ENCODE measurements at places on chromosomes 7 and 10.

- DNase-seq = no peak
Observed at GRCh38 chr7:96014617-96015016, 242.3 kb downstream of the DYNC1I1 start.

- DNase-seq = no peak
Observed at GRCh38 chr10:95759233-95759826, 3.4 kb downstream of the ENTPD1 start.

GRCh38 chr10:131790021-131790420 is 110.8 kb upstream of the PPP2R2D start:
- no peak for DNase-seq

DNA sequence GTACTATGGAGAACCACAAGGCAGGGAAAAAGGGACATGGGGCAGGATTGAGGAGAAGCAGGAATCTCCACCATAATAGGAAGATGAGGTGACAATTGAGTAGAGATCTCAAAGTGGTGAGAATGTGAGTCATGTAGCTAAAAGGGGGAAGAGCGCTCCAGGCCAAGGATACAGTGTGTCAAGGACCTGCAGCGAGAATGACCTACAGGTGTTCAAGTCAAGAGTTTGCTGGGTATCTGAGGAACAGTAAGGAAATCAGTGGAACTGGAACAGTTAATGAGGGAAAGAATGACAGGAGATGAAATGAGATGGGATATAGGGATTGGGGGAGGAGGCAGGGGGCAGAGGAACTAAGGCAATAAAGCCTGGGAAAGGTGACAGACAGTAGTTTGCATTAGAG is 33.6 kb downstream of the SFR1 start:
- no peak for DNase-seq

GRCh38 chr7:126702242-126703016 is 550.3 kb downstream of the GRM8 start:
- no peak for DNase-seq

DNA sequence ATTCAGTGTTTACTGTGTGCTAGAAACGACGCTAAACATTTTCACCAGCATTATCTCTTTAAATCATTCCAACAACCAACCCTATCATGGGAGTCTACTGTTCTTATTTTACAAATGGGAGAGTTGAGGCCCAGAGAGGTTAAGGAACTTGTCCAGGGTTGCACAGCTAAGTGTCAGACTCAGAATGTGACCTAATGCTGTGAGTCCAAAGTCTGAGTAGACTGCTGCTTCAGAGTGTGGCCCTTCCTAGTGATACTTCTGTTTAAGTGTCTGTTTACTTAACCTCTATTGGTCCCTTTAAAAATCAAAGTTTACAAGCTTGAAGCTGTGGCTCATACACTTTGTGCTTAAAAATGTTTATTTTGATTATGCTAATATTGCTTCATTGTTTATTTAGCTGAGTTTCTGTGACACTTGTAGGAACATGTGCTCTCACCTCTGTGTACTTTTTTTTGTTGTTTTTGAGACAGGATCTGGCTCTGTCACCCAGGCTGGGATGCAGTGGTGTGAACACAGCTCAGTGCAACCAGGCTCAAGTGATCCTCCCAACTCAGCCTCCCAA is 84.4 kb upstream of the SYPL1 start:
- DNase-seq = no peak

DNA sequence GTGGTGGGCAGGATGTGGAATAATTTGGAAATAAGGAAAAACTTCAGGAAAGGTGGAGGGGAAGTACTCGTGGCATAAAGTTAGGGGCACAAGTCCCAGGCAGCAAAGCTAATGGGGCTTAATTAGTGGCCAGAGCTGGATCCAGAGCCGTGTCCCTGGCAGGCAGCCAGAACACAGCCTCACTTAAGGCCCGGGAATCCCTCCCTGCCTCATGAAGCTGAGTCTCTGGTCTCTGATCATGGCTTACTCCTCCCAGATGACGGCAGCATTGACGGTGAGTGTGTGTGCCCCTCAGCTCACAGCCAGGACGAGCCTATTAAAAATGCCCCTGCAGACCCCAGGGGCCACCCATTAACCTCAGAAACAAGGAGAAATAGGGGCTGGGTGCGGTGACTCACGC is 48.2 kb upstream of the NPTX2 start:
- DNase-seq = no peak

DNA sequence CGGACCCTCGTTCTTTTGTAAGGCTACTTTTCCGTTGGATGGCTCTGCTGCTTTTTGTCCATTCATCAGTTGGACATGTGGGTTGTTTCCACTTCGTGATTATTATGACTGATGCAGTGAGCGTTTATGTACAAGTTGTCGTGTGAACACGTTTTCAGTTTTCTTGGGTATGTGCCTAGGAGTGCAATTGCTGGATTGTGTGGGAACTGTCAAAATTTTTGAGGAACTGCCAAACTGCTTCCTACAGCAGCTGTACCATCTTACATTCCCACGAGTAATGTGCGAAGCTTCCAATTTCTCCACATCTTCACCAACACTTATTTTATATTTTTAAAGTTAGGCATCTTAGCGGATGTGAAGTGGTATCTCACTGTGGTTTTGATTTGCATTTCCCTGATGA is 10.4 kb downstream of the FKBP6 start:
- no peak for DNase-seq

DNA sequence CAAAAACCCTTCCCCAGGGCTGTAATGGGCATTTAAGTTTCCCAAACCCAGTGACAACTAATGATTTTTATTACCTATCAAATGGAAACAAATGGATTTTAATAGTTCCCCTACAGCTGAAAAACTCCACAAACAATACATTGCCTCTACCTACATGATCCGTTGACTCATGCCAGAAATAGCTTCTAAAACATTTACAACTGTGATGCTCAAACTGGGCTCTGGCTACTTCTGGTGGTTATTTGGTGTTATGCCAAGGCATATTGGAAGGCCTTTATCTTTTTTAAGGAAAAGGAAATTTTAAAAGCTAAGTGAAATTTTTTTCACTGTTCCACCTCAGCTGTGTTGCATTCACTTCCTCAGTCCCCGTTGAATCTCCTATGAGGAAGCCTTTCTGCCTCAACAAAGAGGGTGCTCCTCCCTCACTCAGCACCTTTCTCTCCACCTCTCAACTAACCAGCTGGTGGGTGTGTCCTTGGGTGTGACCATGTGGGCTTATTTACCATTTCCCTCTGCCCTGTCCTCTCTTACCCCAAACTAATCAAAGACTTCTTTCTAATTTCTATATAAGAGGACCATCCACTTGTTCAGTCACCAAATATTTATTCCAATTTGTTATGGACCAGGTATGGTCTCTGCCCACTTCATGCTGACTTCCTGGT is 82.9 kb downstream of the PRTFDC1 start:
- DNase-seq = no peak

GRCh38 chr7:35967366-35968139 is 166.7 kb downstream of the SEPTIN7 start:
- no peak for DNase-seq

DNA sequence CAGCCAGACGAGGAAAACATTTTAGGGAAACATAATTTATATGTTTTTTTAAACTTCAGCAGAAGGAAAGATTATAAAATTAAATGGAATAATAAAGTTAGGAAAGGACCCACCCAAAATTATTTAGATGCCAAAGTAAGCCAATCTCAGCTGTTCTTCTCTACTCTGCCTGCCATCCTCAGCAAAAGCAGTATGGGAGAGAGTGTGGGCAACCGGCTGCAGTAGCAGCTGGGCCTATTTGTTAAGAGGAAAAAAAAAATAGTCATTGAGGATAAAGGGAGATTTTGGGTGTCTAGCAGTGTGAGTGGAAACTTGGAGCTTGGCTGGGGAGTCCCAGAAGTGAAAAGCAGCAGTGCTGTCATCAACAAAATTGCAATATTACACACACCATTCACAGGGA is 15.4 kb downstream of the SEMA3E start:
- no peak for DNase-seq

- no peak for DNase-seq
Observed at GRCh38 chr7:87895363-87895762, 19.1 kb downstream of the DBF4 start.

DNA sequence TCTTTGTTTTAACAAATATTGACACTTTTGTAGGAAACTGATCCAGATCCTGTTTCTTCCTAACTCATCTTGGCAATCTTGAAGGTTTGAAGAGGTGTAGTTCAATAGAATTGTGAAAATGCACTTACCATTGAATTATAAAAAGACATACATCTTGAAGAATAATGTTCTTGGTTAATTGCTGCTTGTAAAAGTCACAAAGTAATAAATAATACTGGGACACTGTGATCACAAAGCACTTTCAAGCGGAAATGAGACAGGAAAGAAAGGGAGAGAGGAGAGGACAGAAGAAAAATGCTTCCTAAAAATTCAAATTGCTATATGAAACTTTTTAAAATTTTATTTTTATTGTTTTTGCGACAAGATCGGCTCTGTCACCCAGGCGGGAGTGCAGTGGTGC is 15.2 kb upstream of the NFE2L3 start:
- DNase-seq = no peak

DNA sequence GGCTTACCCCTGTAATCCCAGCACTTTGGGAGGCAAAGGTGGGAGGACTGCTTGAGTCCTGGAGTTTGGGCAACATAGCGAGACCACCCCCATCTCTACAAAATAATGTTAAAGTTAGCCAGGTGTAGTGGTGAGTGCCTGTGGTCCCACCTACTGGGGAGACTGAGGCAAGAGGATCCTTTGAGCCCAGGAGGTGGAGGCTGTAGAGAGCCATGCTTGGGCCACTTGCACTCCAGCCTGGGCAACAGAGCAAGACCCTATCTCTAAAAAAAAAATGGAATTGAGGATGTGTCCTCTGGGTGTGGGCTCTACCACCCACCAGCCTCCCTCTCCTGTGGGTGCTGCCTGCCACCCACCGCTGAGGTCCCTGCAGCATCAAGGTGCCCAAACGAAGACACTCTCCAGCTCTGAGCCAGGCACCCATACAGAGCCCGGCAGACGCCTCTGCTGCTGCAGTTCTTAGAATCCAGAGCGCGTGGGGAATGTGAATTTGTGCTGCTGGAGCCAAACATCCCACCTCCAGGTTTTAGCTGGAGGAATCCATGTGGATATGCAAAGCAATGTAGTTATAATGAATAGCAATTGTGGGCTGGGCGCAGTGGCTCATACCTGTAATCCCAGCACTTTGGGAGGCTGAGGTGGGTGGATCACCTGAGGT is 176.0 kb upstream of the TNRC18 start:
- no peak for DNase-seq

GRCh38 chr7:106807474-106807873 is 57.6 kb upstream of the PIK3CG start:
- DNase-seq = no peak

GRCh38 chr7:26388256-26388655 is 96.6 kb downstream of the SNX10 start:
- DNase-seq = peak; percentile 53

DNA sequence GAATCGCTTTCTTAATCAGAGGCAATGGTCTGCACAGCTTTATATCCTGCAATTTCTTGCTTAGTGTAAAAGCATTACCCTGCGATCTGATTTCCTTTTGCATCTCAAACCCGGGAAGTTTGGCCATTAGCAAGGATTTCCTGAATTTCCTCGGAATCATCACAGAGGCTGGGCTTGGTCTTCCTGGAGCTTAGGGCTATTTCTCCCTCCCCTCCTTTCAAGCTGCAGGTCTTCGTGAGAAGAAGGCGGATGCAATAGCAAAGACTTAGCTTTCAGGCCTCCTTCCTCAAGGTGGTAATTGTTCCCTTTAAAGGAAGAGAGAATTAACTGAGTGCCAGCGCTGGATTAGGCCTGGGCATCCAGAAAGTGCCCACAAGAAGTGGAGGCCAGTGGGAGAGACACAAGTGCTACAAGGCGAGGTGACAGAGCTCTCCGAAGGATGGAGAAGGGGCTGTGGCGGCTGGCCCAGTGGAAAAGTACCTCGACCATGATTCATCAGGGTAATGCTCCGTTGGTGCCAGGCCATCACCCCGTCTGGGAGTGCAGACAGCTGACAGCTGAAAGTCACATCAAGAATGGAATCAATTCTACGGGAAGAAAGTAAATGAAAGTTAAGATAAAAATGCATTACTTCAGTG is 4.0 kb upstream of the ARMS2 start:
- peak; percentile 12 for DNase-seq

- DNase-seq = no peak
Observed at GRCh38 chr10:76905251-76905650, 732.4 kb downstream of the KCNMA1 start.

- peak; percentile 45 for DNase-seq
Observed at GRCh38 chr7:91446819-91447218, 182.6 kb downstream of the FZD1 start.

- no peak for DNase-seq
Observed at GRCh38 chr10:58360412-58361004, 24.7 kb upstream of the TFAM start.

GRCh38 chr10:97718659-97719142 is 5.2 kb downstream of the MARVELD1 start:
- no peak for DNase-seq

DNA sequence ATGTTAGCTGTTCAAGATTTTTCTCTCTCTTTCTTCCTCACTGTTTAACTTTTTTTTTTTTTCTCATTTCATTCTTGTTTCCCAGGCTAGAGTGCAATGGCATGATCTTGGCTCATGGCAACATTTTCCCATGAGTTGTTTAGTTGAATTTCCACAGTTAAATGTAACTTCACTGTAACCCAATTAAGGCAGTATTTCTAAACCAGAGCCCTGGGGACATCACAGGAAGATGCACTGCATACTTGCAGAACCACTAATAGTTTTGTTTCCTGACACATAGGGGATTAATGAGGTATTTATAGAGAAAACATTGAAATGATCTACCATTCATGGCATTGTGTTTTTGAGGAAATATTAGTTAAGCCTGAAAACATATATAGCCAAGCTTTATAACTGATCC is 795.6 kb upstream of the GHITM start:
- DNase-seq = no peak

DNA sequence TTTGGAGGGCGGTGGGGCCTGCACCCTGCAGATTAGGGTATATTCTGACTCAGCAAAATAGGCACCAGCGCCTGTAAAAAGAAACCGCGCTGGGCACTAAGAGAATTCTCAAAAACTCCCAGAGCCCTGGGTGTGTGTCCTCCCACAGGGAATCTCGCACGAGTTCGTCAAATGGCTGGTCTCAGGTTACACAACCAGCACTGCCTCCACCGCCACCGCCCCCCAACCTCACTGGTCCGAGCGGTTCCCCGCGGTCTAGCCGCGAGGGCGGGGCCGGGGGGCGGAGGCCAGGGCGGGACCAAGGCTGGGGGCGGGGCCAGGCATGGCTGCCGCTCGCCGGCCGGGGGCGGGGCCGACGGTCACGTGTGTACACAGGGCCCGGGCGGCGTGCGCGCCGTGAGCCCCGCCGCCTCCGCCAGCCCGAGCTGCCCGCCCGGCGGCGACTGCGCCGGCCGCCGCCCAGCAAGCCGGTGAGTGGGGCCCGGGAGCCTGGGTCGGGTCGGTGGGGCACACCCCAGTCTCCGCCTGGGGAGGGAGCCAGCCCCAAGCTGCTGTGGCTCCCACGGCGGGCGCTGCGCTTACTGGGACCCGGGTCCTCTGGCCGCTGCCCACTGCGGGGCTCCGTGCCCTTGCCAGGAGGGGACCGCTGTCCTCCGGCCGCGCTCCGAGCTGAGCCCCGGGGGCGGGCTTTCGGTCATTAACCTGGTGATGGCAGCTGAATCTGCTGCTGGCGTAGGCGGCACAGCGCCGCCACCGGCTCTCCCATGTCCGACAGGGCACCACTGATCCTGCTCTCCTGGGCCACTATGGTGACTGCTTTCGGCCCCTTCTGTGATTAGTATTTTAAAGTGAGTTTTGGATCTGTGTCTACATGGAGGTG is at the start of gene GPR146:
TSS of gene GPR146 (plus strand) at position 358 of the 880 bp plus-strand sequence. CDS start 12,970 bp downstream, outside the sequence.
- peak; percentile 98 for DNase-seq

GRCh38 chr7:128171-129080 is 63.9 kb upstream of the FAM20C start:
- no peak for DNase-seq

- DNase-seq = no peak
Observed at GRCh38 chr10:113096128-113096996, 146.3 kb downstream of the TCF7L2 start.

Measured in suppressor macrophage treated with lipopolysaccharide for 1 hour (primary cell).